Smooth muscle cell of bladder (primary cell): ENCODE measurements at places on chromosomes 2 and 18. TPM values are rescaled to one million over a fixed set of nuclear protein-coding genes. Genes with fewer than 3 reads are reported as not detected.

The COL3A1 gene
- 5,666 and 6,441 TPM in 2 replicates for total RNA-seq

The PDE1A gene
- total RNA-seq, result 27.2 and 42.4 TPM in 2 replicates

The PSMA8 gene
- not detected in 2 replicates for total RNA-seq

The MAP3K19 gene
- total RNA-seq, result not detected in 2 replicates

The RAMP1 gene
- 10.1 and 10.5 TPM in 2 replicates for total RNA-seq

The BOLL gene
- not detected in 2 replicates for total RNA-seq

The CTAGE1 gene
- not detected in 2 replicates for total RNA-seq

The RTP5 gene
- total RNA-seq, result not detected in 2 replicates

The SERPINB10 gene
- total RNA-seq, result not detected in 2 replicates

The PLCL1 gene
- total RNA-seq, result 1.1 and 2.2 TPM in 2 replicates

The ZNF804A gene
- total RNA-seq, result 2.0 and 2.6 TPM in 2 replicates
